ENCODE measurements at places on chromosomes 1 and 21.

DNA sequence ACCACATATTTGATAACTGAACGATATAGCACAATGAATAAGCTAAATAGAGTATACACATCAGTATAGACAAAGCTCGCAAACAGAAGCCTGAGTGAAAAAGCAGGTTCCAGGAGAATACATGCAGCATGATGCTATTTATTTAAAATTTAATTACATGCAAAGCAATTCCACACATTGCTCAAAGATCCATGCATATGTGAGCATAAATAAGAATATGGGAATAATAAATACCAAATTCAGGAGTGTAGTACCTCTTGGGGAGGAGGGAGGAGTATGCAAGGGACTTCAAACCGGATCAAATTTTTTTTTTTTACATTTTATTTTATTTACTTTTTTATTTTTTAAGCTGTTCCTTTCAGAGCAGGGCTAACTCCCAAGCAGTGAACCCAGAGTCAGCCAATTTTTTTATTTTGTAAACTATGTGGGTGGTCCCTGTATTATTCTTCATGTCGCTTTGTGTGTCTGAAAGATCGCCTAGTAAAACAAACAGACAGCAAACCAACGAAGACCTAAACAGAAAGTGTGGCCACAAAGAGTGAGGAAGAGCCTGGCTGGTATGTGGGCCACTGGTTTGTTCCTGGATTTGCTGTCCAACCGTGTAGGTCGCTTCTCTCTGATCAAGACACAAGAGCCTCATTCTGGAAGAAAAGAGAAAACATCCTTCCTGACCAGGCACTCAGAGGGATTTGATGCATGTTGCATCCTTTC lies 4.2 kb upstream of the SHISAL2A start:
- DNase-seq, result no peak

DNA sequence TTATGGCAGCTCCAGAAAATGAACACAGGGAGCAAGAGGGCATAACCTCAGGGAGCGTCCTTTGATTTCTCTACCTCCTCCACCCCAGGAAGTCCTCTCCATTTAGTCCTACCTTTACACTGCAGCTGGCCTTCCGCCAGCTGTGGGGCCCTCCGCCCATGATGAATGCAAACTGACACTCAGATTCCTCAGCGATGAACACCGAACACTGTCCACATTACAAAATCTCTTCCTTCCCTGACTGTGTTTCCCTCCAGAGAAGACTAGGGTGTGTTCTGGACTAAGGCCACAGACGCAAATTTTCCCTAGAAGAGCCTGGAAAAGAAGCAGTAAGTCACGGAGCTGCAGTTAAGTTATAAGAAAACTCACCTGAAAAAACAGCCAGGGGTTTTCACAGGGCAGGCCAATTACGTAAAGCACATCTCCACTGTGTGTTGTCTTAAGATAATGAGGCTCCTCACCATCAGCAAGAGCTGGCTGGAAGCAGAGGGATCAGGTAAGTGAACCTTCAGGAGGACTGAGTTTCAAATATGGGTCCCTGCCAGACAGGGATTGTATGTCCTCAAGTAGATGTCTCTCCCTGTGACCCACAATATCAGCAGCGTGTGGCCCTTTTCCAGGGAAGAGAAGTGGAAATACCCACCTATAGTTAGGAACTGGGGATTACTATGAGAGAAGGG lies 46.3 kb upstream of the ATP1B1 start:
- DNase-seq, result no peak

GRCh38 chr1:66250478-66250877 lies 283.5 kb upstream of the SGIP1 start:
- no peak for DNase-seq

GRCh38 chr21:36560933-36561575 lies 81.1 kb upstream of the CLDN14 start:
- no peak for DNase-seq

DNA sequence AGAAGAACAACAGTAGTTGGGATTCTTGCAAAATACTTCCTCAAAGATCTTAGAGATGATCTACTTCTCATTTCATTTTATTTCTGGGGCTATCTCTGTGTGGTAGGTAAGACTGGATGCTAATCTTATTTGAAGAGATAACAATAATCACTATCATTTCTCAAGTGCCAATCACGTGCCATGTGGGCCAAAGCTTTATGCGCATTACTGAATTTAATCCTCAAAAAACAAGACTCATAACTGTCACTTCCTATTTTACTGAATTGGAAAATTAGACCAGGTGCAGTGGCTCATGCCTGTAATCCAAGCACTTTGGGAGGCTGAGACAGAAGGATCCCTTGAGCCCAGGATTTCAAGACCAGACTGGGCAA lies 121.7 kb downstream of the KCNN3 start:
- DNase-seq, result no peak

- no peak for DNase-seq
Measured at GRCh38 chr1:184972315-184973055, 1.8 kb downstream of the NIBAN1 start.

DNA sequence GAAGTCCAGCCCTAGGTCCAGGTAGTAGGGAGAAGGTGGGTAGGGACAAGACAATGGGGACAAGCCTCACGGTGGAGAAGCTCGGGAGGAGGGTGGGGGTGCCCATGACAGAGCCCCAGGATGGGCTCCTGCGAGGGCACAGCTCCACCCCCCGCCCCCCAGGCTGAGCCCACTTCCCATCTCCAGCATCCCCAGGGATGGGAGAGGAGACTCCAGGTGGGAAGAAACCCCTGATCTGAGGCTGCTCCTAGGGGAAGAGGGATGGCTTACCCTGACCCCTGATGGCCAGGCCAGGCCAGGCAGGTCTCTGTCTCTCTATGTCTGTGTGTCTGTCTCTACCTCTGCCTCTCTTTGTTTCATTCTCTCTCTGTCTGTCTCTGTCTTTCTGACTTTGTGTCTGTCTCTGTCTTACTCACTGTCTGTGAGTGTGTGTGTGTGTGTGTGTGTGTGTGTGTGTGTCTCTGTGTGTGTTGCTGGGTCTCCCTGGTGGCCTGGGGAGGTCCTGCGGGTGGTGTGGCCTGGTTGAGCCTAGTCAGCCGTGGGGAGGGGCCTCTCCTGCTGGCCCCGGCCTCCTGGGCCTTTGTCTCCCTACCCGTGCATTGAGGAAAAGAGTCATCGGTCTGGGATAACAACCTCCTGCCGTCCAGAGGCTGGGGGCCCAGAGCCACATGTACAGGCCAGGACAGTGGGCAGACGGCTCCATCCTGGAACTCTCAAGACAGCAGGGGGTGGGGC lies 45.7 kb downstream of the WNT9A start:
- DNase-seq, result no peak

- DNase-seq, result no peak
Measured at GRCh38 chr1:94998114-94998513, 71.2 kb upstream of the CNN3 start.

DNA sequence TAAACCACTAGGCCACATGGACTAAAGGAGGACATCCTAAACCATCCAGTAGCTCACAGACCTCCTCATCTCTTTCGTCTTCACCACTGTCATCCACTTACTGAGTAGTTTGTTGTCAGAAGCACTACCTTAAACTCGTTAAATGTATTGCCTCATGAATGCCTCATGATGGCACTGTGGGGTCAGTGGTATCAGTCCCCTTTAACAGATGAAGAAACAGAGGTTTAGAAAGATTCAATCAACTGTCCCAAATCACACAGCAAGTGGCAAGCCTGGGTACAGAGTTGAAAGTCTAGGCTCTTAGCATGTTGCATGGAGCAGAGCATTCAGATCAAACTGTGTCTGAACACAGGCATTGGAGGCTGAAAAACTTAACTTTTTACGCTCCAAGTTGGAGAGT lies 183.6 kb upstream of the KIAA0040 start:
- no peak for DNase-seq

DNA sequence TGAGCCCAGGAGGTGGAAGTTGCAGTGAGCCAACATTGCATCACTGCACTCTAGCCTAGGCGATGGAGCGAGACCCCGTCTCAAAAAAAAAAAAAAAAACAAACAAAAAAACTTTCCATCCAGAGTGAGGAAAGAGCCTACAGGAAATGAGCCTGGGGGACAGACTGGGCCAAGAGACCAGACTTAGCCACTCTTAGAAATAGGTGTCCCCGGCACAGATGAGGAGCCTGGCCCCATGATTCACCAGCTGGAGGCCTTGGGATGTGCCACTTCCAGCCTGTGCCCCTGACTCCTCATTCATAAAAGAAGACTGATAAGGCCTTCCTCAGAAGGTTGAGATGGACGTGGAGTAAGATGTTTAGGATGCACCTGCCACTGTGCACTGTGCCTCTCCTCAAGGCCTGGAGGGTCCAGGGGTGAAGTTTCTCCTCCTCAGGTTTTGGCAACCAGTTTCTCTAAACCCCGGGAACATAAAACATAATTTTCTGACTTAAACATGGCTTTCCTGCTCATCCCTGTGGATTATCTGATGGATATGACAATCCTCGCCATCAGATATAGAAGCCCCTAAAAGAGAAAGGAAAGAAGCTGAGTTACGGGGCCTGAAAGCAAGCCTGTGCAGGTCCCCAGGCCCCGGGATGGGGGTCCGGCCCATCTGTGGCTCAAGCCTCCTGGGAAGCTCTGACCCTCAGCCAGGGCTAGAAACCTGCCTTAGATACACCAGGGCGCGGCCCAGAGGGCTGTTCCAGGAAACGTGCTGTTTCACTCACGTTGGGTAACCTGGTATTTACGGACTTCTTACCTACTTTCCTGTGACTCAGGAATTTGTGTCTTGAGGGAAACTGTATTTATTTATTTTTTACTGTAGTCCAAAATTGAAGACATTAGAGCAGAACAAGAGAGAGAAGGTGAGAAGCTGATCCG lies 26.0 kb downstream of the MX1 start:
- no peak for DNase-seq

DNA sequence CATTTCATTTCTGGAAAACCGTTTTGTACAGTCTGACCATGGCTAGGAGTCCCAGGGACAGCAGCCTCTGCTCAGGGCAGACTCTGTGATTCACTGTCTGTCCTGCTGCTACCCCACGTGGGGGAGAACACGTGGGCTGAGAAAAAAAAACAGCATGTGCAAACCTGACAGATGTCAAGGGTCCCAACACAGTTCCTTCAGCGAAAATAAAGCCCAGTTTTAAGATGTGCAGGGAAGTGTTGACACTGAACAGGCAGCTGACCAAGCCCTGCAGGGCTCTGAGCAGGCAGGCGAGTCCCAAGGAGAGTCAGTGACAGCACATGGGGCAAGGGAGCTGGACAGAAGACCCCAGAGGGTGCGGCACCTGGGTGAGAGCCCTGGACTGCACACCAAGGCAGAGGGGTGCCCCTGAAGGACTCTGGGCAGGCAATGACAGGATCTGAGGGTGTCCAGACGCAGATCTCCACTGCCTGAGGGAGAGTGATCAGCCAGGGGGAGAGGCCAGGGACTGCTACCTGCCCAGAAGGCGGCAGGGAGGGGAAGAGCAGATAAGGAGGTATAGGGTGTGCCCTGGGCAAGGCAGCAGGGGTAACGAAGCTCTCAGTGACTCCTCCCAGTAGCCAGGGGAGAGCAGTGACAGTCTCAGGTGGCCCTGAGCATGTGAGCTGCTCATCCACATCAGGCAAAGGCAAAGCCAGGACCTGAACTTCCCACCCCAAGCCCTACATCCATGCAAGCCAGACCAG lies 5.1 kb upstream of the SPATC1L start:
- DNase-seq, result no peak

GRCh38 chr1:201561601-201562000 lies 22.7 kb downstream of the NAV1 start:
- DNase-seq, result no peak

DNA sequence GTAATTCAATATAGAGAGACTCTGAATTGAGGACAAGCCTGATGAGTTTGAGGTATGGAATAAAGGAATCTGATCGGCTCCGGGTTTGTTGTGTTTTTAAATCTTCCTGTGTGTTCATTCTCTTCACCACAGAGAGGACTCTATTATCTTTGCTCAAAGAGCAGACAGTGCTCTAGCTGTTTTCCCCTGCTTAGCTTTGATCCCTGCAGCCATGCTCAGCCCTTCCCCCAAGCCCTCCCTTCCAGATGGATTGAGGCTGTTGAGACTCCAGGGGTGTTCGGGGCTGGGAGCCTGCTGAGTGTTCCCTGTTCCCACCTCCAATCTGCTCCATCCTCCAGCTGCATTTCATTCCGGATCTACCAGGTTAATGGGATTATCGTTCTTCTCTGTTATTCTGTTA lies 74.2 kb upstream of the CXADR start:
- DNase-seq, result no peak

GRCh38 chr1:205630241-205630640 lies 1.6 kb downstream of the ELK4 start:
- DNase-seq, result no peak

Data from central memory CD8-positive, alpha-beta T cell (primary cell).